ENCODE measurements at places on chromosomes 12 and 14.

GRCh38 chr12:107368586-107368985, 275.2 kb upstream of the CRY1 start:
- DNase-seq = no peak

DNA sequence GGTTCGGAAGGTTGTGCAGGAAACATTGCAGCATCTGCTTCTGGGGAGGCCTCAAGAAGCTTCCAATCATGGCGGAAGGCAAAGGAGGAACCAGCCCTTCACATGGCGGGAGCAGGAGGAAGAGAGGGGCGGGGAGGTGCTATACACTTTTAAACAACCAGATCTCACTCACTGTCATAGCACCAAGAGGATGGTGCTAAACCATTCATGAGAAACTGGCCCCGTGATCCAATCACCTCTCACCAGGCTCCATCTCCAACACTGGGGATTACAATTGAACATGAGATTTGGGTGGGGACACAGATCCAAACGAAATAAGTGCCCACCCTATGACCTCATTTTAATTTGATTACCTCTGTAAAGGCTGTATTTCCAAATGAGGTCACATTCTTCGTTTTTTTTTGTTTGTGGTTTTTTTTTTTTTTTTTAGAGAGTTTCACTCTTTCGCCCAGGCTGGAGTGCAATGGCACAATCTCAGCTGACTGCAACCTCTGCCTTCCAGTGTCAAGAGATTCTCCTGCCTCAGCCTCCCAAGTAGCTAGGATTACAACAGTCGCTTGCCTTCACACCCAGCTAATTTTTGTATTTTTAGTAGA, 11.4 kb upstream of the ORAI1 start:
- no peak for DNase-seq

DNA sequence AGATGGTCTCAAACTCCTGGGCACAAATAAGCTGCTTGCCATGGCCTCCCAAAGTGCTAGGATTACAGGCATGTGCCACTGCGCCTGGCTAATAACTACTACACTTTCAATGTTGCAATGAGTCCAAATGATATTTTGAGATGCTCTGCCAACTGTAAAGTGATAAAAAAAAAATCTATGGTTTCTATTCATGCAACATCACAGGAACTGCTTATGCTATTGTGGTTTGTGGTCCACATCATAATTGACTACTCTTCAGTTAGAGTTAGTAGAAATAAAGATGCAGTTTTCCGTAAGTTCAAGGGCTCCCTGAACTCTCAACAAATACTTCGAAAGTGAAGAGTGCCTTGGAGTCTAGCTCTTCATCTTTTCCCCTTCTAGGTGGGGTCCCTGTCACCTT, 239.4 kb downstream of the C12orf75 start:
- DNase-seq = no peak

DNA sequence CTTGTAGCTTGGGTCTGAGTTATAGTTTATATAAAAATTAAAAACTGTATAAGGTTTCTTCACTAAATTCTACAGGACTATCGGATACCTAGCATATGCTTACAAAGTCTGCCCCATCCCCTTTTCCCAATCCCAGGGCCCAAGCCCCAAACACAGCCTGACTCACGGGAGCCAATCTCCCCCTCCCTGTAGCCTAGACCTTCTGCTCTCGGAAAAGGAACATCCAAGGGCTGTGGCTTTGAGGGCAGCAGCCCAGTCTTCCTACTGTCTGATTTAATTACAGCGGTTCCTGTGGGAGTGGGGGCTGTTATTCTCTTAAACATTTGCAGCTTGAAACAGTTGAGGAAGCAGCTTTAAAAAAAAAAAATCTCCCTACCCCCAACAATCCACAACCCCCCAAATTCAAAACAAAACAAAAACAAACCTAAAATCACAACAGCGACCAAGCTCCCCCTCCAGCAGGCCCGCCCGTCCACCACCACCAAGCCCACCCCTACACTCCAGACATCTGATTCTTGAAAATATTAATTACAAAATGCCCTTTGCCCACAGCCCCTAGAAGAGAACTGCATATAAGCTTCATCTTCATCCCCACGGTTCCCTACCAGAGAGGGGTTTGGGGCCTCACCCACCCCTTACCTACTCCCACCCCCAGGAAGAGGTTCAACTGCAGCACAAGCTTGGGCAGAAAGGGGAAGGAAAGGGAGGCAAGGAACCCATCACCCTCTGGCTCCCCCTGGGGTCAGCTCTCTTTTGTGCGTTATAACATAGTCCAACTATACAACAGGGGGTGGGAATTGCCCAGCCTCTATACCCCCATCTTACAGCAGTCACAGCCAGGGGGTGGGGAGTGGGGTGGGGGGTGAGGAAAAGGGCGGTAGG, 1.1 kb upstream of the PRKAG1 start:
- peak; percentile 42 for DNase-seq

- DNase-seq = no peak
Observed at GRCh38 chr12:121121805-121122204, 10.9 kb upstream of the P2RX7 start.

DNA sequence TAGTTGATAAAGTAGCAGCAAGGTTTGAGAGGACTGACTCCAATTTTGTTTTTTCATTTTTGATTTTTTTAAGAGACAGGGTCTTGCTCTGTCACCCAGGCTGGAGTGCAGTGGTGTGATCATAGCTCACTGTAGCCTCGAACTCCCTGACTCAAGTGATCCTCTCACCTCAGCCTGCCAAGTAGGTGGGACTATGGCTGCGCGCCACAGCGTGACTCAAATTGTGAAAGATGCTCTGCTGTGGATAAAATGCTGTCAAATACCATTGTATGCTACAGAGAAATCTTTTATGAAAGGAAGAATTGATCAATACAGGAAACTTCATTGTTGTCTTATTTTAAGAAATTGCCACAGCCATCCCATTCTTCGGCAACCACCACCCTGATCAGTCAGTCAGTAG, 48.3 kb downstream of the SCN8A start:
- peak; percentile 34 for DNase-seq

GRCh38 chr14:51666826-51667225, 15.1 kb downstream of the FRMD6 start:
- peak; percentile 51 for DNase-seq

DNA sequence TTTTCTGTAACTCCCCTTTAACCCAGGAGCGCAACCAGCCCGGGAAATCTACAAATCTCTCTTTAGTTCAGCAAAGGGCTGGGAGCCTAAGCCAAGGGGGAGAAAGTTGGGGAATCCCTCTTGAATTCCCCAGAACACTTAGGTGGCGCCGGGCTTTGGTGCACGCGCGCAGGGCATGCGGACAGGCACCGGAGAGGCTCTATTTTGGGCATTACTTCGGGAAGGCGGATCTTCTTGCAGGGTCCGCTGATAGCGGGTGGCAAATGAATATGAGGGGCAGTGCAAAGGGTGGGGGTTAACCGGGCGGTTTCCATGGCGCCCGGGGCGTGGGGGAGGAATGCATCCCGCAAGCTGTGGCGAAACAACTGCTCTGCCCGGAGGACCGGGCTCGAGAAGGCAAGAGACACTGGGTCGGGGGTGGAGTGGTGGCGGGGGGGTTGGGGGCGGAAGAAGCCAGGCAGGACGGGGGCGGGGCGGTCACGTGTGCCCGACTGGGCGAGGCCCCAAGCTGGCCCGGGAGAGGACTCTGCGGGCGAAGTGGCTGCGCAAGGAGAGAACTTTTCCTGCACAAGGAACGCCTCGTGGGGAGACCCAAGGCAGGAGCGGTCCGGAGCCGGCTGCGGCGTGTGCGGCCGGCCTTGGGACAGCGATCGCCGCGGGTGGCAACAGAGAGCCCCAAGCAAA, at the start of gene FLVCR2:
TSS of gene FLVCR2 (plus strand) at position 519 of the 684 bp plus-strand sequence. CDS start 353 bp downstream, outside the sequence.
- peak; percentile 69 for DNase-seq

DNA sequence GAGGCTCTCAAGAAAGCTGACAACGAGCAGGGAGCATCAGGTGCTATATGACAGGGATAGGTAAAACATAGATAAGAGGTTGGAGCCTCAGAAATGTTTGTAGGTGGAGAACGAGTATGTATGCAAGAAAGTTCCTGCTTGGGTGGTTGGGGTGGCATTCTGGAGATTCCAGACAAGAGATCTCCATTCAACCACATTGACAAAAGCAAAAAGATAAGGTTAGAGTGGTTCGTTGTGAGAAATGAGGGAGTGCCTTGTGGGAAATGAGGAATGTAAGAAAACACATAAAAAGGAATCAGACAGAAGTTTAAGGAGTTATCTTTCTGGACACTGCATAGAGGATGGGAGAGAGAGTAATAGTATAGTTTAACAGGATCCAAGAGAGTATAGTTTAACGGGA, 290.3 kb downstream of the DPF3 start:
- DNase-seq = peak; percentile 46

GRCh38 chr12:54173906-54174471, 14.8 kb downstream of the SMUG1 start:
- no peak for DNase-seq

DNA sequence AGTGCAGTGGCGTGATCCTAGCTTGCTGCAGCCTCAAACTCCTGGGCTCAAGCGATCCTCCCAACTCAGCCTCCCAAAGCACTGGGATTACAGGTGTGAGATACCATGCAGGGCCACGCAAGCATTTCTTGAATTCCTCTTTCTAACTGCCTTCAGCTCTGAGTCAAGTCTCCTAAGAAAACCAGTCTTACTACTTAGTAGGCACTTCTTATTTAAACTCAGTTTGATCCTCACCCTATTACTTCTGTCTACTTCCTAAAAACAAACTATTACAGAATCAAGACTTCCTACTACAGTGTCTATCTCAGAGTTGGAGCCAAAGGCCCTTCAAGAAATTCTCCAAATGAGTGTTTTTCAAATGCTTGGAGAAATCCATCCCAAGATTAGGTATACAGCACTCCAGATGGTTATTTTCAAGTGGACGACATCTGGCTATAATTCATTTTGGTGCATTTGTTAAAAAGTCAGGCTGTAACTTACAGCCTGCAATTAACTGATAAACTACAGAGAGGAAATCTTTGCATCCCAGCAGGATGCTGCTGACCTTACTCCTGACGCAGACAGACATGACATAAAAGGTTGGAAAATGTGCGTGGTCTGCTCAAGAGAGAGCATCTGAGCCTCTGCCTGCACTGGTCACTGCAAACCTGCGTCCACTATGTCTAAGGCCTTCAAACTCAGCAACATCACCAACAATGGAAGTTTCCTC, 34.7 kb downstream of the SSH1 start:
- no peak for DNase-seq

All from EH (cell line).